Motor neuron (in vitro differentiated cells): ENCODE measurements at places on chromosomes 16 and 17. TPM values are rescaled to one million over a fixed set of nuclear protein-coding genes. Genes with fewer than 3 reads are reported as not detected.

- ATAC-seq, result no peak
These were observed 4.2 kb downstream of the SRSF2 start for GRCh38 chr17:76732734-76733617.

EVPLL gene
- not detected in 2 replicates for total RNA-seq

GRCh38 chr17:78766225-78766624 lies 15.8 kb downstream of the CYTH1 start:
- no peak for ATAC-seq

DNA sequence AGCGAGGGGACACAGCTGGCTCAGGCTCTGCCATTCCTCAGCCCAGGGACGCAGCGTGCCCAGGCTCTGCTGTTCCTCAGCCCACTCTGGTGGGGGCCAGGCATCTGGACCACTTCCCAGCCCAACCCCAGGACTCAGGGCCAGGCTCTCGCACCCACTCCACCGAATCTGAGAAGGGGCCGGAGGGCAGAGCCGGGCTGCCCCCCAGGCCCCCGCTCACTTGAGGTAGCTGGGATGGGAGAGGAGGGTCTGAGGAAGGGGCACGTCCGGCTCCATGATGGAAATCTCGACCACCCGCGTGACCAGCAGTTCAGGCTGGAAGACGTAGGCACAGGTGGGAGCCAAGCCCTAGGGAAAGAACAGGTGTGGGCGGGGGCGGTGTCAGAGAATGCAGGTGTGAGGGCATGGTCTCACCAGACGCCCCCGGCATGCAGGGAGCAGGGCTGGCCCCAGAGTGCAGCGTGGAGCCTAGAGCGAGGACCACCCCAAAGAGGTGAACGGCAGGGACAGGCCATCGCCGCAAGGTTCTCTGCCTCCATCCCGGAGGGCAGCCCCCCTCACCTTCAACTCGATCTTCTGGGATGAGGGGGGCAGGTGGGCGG lies 4.9 kb downstream of the PGAP6 start:
- ATAC-seq, result no peak

GRCh38 chr16:88991813-88992350 lies 14.9 kb upstream of the CBFA2T3 start:
- no peak for ATAC-seq

TNK1 gene
- total RNA-seq, result 1.4 and 3.5 TPM in 2 replicates

DNA sequence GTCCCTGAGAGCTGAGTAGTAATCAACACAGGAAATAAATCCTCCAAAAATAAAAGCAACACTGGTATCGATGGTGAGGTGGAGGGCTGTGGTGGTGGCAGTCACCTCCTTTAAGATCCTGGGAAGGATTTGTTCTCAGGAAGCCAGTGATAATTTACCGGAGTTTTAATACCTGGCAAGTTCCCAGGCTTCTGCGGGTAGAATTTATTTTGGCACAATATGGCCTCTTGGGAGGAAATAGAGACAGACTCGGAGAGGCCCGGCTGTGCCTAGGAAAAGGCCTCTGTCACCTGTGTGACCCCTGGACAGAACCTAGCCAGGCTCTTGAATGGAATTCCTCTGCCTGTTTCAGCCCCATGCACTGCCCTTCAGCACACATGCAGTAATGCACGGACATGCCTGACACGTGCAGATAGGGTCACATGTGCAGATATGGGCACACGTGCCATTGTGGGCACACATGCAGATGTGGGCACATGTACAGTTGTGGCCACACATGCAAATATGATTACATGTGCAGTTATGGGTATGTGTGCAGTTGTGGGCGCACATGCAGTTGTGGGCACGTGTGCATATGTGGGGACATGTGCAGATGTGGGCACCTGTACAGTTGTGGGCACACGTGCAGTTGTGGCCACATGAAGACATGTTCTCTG lies 33.5 kb downstream of the MGAT5B start:
- no peak for ATAC-seq

GRCh38 chr17:44785921-44786320 lies 27.1 kb downstream of the ADAM11 start:
- no peak for ATAC-seq

- ATAC-seq, result no peak
These were observed 6.8 kb downstream of the DNASE1 start for GRCh38 chr16:3661311-3661710.

GRCh38 chr16:66619534-66620428 lies 15.3 kb downstream of the CMTM3 start:
- ATAC-seq, result peak; percentile 57

MEOX1 gene
- not detected in 2 replicates for total RNA-seq

GRCh38 chr17:68908045-68908444 lies 47.1 kb downstream of the ABCA8 start:
- ATAC-seq, result no peak

DNA sequence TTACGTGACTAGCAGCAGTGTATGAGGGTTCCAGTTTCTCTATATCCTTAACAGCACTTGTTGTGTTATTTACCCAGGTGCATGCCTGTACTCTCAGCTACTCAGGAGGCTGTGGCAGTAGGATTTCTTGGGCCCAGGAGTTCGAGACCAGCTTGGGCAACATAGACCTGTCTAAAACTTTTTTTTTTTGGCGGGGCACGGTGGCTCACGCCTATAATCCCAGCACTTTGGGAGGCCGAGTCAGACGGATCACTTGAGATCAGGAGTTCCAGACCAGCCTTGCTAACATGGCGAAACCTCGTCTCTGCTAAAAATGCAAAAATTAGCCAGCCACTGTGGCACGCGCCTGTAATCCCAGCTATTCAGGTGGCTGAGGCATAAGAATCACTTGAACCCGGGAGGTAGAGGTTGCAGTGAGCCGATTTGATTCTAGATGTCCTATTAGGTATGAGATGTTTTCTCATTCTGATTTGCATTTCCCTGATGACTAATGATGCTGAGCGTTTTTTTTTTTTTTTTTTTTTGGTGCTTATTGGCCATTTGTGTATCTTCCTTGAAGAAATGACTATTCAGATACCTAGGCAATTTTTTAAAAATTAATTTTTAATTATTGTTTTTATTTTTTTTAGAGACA lies 13.4 kb downstream of the CASC3 start:
- no peak for ATAC-seq

GRCh38 chr16:14606102-14606501 lies 24.0 kb downstream of the PARN start:
- ATAC-seq, result no peak

DNA sequence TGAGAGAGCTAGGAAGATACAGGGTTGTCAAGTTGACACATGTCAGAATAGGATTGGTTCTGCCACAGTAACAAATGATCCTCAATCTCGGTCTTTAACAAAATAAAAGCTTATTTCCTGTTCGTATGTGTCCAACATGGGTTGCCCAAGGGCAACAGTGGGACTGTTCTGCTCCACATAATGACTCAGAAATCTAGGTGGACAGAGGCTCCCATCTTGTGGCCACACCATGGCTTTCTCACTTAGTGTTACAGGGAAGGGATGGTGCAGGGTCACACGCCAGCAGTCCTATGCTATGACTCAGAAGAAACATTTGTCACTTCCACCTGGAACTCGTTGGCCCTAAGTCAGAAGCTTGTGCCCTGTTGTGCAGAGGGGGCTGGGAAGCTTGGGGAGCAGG lies 364.9 kb downstream of the SNX29 start:
- ATAC-seq, result peak; percentile 18

ASB16 gene
- 0.60 and 0.94 TPM in 2 replicates for total RNA-seq

- ATAC-seq, result peak; percentile 30
These were observed 6.2 kb downstream of the ATP6V0D1 start for GRCh38 chr16:67474551-67475455.

TSNAXIP1 gene
- total RNA-seq, result 2.9 and 3.2 TPM in 2 replicates
